Smooth muscle cell of the umbilical artery (primary cell): ENCODE measurements at places on chromosomes 11 and 22. TPM values are rescaled to one million over a fixed set of nuclear protein-coding genes. Genes with fewer than 3 reads are reported as not detected.

FBLN1 gene
- 41.6 and 80.2 TPM in 2 replicates for total RNA-seq

APOA1 gene
- 3.0 and 10.4 TPM in 2 replicates for total RNA-seq

ACR gene
- not detected in 2 replicates for total RNA-seq

RASD2 gene
- 0.46 and 0.89 TPM in 2 replicates for total RNA-seq

MAPK8IP2 gene
- total RNA-seq: under 0.01 and 0.18 TPM in 2 replicates

ROBO4 gene
- 0.30 and 0.46 TPM in 2 replicates for total RNA-seq

GAL gene
- 0.59 and 0.74 TPM in 2 replicates for total RNA-seq

OR6A2 gene
- total RNA-seq: 0.30 and 1.2 TPM in 2 replicates

NNMT gene
- 315 and 919 TPM in 2 replicates for total RNA-seq

F2 gene
- total RNA-seq: not detected in 2 replicates

EIF3F gene
- 156 and 252 TPM in 2 replicates for total RNA-seq

TRIM51 gene
- not detected in 2 replicates for total RNA-seq

ISX gene
- total RNA-seq: not detected in 2 replicates

OR52E2 gene
- total RNA-seq: not detected in 2 replicates

BAIAP2L2 gene
- total RNA-seq: under 0.01 and 0.18 TPM in 2 replicates

C11orf87 gene
- under 0.01 and 0.23 TPM in 2 replicates for total RNA-seq

LGR4 gene
- 21.0 and 25.2 TPM in 2 replicates for total RNA-seq

HTR3A gene
- not detected in 2 replicates for total RNA-seq

PYGM gene
- total RNA-seq: 0.60 and 1.2 TPM in 2 replicates

WT1 gene
- total RNA-seq: 0.18 TPM in 1 of 2 replicates, not detected in the other

VWCE gene
- total RNA-seq: 1.6 and 1.8 TPM in 2 replicates

FXYD6 gene
- not detected in 2 replicates for total RNA-seq

SPDYC gene
- total RNA-seq: not detected in 2 replicates

CCDC116 gene
- under 0.01 and 0.18 TPM in 2 replicates for total RNA-seq

MMP27 gene
- not detected in 2 replicates for total RNA-seq

PLEKHA7 gene
- total RNA-seq: 0.18 and 0.30 TPM in 2 replicates
